D721Med (cell line): ENCODE measurements at places on chromosomes 3 and 15.

- no peak for DNase-seq
These were observed 55.4 kb downstream of the RASGRF1 start for GRCh38 chr15:79035111-79035601.

DNA sequence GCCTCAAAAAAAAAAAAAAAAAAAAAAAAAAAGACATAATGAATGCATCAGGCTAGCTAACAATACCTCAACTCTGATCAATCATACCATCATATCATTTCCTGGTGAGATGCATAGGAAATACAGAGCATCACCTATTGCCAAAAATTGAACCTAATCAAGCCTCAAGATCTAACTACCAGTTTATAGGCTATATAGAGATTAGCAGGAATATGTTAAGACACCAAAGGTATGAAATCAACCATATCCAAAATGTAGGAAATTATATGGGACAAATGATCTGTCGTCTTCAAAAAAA, 387 bp upstream of the VPS33B start:
- no peak for DNase-seq

DNA sequence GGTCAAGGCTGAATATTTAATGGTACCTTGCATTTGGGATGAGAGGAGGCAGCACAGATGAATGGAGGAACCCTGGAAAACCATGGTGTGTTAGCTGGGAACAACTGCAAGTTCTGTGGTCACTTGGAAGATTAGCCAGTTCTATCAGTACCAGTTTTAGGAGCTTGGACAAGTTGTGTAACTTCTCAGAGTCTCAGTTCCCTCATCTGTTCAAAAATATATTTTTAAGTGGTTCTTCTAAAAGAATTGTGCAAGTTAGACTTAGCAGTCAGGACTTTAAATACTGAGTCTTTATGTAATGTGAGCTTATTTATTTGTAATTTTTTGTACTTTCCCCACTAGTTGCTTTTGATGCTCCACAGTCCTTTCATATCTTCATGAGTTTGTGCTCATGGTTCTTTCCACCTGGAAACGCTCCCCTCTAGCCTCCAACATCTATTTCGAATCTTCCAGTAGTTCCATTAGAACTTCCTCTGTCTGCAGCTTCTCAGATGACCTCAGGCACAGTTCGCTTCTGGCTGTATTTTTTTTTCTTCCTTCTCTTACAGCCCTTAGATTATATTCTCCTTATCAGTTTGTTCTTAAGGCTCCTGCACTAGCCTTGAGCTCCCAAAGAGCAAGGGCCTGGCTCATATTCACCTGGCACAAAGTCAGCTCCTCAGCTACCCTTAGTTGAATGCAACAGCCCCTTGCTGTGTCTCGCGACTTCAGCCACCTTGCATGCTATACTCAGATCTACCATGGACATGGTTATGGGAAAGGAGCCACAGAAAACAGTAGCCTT, 27.1 kb downstream of the ITPR1 start:
- DNase-seq: no peak

- DNase-seq: no peak
These were observed 7.2 kb downstream of the GLDN start for GRCh38 chr15:51348688-51349087.

DNA sequence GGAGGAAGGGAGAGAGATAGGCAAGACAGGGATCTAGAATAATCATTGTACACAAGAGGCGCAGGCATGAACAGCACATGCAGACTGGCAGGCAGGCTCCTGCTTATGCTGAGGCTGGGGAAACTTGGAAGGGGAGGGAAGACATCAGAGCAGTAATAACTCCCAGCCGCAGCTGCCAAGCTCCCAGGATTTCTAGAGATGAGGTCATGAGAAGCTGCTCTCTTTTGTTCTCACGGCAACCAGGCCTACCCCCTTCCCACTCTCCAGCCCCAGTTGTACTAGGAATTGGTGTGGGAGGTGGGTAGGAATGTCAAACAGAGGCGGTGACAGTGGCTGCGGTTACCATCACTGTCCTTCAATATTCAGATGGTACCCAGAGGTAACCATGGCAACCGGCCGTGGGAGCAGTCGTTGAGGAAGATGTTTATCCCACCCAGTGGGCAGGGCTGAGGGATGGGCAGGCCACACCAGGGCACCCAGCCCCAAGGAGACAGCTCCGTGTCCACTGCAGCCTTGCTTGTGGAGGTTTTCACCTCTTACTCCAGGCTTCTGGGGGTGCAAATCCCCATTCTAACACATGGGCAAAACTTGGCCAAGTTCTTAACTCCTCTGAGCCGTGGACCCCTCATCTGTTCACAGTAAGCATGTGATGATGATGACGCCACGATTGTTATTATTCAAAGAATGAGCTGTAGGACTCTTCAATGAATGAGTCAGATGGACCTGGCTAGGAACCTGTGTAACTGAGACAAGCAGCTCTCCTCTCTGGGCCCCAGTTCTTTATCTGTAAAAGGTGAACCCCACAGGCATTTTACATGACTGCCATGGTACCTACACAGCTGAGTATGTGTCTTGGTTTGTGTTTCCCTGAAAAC, 360.8 kb upstream of the PROK2 start:
- DNase-seq: no peak

DNA sequence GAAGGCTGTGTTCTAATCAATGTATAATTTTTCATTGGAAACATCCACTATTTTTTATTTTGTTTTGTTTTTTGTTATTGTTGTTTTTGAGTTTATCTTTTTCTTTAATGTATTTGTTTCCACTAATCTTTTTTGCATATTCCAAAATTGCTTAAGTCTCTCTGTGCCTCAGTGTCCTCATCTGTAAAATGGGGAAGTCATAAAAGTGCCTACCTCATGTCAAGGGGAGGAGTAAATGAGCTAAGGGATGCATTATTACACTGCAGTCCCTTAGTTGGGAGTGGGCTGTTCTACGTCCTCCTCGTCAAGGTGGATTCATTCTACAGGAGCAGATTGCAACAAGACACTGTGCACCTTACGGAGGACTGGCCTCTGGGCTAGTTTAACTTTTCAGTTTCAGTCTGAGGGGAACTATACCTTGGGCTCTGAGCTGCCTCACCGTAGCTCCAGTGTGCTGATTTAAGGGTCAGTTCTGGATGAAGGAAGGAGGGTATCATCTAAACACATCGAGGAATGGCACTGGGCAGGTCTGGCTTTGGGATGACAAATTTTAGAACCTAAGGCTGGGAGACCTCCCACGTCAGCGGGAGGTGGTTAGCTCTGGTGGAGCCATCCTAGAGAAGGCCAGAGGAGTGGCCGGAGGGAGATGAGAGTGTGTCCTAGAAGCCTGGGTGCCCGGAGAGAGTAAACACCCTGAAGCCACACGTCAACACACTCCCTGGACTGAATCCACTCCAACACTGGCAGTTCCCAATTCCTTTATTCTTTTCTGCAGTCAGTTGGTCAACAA, 5.1 kb upstream of the SRP14 start:
- DNase-seq: no peak

DNA sequence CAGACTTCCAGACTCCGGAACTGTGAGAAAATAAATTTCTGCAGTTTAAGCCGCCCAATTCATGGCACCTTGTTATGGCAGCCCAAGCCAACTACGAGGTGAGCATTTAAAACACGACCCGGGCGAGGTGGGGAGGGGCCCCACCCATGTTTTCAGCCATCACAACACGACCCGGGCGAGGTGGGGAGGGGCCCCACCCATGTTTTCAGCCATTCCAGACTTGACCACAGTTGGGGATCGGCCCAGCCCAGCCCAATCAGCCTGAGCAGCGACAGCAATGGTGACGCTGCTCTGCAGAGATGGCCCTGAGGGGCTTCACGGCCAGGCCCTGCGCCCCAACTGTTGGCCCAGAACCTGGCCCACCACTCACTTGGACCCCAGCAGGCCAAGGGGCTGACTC, 93.1 kb downstream of the ATP10A start:
- no peak for DNase-seq

- no peak for DNase-seq
These were observed 34.9 kb downstream of the MORF4L1 start for GRCh38 chr15:78907577-78907976.

DNA sequence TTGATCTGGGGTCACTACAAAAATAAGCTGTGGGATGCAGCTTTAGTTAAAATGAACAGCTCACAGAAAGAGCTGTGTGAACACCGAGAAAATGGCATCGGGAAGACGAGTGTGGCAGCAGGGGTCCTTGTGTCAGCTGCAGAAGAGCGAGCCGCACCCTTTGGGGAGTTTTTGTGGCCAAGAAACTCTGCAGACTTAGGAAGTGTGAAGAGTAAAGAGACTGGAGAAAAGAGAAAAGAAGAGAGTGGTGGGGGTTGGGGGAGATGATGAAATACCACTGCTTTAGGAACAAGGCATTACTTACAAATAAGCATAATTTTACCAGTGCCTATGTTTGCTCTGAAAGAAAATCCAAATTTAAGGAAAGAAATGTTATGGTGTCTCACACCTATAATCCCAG, 147.8 kb downstream of the LRRC28 start:
- no peak for DNase-seq

DNA sequence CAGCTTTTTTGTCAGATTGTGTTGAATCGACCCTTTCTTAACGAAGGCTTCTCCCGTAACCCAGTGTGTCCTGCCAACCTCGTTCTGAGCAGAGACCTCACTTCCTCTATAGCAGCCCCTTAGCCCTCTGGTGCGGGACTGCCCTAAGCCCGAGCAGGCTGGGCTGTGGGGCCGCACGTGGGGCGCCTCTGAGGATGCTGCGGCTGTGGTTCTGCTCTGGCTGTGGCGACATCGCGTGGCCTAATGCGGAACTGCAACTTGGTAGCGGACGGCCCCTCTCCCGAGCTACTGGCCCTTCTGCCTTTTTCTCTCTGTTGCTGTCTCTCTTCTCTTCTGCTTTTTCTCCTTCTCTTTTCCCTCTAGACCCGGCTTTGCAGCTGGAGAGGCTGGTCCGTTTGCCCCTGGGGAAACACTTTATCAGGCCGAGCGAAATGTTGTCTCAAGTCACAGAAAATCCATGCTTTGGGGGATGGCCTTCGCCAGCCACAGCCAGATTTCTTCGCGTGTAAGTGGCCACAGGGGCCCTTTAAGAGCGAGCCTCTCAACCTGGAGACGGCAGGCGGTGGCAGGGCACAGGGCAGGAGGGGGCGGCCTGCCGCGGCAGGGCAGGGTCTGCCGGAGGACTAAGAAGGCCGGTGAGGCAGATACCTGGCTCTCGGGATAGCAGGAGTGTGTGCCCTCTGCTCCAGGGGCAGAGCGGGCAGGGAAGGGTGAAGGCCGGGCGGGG, 19.4 kb upstream of the KIF23 start:
- peak; percentile 84 for DNase-seq

- no peak for DNase-seq
These were observed 88.2 kb upstream of the RNF7 start for GRCh38 chr3:141649871-141650270.

- no peak for DNase-seq
These were observed 3.9 kb upstream of the RNU6-1 start for GRCh38 chr15:67843571-67844387.

- no peak for DNase-seq
These were observed 27.7 kb upstream of the VPS33B start for GRCh38 chr15:91050128-91050455.

DNA sequence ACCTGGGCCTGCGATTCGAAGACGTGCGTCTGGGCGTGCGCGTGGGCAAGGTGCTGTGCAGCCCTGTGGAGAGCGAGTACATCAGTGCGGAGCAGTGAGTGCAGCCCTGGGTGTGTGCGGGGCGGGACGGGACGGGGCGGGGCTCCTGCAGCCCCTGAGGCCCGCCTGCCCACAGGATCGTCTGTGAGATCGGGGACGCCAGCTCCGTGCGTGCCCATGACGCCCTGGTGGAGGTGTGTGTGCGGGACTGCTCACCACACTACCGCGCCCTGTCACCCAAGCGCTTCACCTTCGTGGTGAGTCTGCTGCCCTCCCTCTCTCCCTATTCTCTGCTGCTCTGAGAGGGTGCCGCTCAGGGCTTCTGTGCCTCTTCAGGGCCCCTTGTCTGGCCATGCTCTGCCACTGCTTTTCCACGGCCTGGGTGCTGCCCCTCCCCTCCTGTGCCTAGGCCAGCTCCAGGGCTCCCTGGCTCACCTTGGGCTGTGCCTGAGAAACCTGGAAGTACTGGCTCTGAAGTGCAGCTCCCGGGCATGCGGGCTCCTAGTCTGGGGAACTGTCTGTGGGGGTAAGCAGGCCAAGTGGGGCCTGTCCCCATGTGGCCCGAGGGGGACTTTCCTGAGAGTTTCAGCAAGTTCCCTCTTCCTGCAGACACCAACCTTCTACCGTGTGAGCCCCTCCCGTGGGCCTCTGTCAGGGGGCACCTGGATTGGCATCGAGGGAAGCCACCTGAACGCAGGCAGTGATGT, 31.8 kb downstream of the PLXNA1 start:
- DNase-seq: no peak

DNA sequence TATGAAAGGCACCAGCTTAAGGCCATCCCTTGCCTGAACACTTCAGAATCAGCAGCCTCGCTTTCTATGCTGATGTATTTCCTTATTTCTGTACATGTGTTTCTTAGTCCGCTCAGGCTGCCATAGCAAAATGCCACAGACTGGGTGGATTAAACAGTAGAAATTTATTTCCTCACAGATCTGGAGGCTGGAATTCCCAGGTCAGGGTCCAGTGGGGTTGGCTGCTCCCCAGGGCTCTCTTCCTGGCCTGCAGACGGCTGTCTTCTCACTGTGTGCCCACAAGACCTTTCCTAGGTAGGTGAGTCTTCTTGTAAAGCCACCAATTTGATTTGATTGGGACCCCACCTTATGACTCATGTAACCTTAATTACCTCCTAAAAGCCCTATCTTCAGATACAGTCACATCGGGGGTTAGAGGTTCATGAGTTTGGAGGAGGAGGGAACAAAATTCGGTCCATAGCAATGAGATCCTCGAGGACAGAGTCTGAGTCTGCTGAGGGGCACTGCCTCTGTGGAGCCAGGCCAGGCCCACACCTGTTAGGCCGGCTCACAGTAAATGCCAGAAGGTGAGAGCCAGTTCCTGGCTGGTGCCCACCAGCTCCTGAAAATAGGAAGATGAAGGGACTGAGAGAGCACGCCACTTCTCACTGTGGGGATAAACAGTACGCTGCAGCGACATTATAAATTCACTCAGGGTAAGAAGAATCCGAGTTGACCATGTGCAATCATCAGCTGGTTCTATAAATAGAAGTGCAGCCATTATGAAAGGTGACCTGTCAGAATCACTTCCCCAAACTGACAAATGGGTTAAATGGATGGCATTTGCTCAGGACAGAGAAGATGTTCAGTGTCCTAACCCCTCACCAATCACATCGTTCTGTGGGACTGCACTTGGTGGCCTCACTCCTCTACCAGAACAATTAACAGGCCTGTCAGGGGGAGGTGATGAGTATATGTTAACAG, 41.1 kb downstream of the CTXND1 start:
- DNase-seq: no peak

DNA sequence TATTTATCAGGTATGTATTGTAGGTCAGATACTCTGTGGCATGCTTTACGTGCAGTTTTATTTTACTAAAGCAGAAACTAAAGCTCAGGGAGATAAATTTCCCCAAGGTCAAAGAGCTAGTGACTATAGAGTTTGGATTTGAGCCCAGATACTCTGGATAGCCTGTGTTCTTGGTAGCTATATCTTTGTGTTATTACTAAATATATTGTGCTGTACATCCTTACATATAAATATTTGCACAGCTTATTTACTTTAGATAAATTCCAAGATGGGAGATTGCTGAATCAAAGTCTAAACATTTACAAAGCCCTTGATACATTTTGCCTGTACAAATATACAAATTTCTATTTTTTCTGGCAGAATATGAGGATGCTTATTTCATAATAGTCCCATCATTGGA, 660.9 kb upstream of the NAALADL2 start:
- no peak for DNase-seq
